Activated naive CD4-positive, alpha-beta T cell (primary cell): ENCODE measurements at places on chromosomes 1 and 21.

GRCh38 chr21:42308914-42309752, 6.1 kb downstream of the TFF3 start:
- DNase-seq = no peak

- no peak for DNase-seq
These were observed 257.3 kb upstream of the ADAMTS5 start for GRCh38 chr21:27224169-27224568.

DNA sequence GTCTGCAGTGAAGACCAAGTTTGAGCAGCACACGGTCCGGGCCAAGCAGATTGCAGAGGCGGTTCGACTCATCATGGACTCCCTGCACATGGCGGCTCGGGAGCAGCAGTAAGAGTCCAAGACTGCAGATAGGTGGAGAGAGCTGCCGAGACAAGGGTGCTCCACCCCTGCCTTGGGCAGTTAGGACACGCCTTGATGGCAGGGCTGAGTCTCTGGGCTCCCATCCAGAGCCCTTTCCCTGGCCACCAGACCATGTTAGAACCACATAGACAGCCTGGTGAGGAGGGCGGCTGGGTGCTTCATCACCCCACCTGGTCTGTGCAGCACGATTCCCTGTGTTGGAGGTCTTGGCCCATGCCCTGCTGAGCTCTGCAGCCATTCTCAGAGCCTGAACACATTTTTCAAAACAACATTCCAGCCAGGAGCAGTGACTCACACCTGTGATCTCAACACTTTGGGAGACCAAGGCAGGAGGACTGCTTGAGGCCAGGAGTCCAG, 17.3 kb upstream of the MIIP start:
- DNase-seq = no peak

DNA sequence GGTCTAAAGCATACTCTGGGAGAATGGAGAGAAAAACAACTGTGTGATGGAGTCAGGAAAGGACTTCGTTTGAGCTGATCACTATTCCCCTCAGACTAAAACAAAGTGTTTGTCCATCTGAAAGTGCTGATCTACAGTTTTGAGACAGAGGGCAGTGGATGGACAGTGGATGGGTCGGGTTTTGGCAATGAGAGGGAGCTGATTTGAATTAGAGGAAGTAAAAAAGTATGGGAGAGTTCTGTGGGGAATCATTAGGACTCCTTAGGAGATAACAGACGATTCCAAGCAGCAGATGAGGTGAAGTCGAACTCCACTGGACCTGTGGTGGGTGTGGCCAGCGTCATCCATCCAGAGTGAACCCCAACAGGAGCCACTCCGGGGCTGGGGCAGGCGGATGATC, 62.3 kb downstream of the PTGS2 start:
- DNase-seq = no peak

DNA sequence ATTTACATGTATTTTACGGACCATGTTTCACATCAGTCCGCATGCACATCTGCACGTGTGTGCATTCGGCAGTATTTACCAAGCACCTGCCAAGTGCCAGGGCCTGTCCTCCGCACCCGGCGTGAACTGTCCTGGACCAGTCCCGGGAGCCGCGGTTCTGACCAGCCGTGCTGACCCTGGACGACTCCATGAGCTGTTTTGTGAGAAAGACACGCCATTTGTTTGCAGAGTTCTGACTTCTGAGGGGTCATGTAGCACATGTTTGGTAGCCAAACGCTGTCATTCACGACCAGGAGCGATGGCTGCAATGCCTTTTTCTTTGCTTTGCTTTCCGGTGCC, 3.3 kb upstream of the OLIG2 start:
- DNase-seq = no peak

DNA sequence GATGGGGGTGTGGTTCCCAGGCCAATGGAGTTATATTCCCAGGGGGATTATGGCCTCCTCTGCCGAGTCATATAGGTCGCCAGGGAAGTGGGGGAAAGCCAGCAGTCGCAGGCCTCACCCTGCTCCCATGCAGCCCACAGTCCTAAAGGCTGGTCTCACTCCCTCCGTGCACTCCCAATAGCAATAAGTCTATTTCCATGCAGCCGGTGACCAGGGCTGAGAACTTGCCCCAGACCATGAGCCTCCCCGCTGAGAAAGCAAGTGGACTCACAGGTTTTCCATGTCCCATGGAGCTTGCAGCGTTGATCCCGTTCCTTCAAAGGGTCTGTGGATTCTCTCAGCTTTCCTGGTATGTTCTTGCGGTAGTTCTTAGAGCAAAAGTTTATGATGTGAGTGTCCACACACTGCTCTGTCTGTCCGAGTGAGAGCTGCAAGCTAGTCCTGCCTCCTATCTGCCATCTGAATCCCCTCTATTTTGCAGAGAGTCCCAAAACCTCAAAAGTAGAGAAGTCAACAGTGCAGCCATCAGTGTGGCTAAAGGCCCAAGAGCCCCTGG, 81.7 kb upstream of the TMPRSS2 start:
- no peak for DNase-seq

DNA sequence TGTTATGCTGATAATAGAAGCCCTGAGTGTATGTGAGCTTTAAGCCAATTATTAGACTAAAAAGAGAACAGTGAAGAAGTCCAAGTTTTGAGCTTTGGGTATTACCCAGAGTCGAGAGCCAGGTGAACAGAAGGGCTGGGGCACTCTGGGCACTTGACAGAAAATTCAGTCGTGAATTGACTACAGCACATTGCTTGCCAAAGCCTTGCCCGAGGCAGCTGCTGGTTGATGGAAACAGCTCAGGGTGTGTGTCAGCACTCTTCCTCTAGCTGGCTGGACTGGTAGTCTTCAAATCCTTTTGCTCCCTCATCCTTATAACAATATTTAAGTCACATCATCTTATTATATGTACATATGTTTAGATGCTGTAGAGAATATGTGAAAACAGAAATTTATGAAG, 21.3 kb downstream of the PDE4B start:
- no peak for DNase-seq

- no peak for DNase-seq
These were observed 124.9 kb upstream of the TNFSF4 start for GRCh38 chr1:173332026-173332425.

- DNase-seq = no peak
These were observed 82.2 kb upstream of the BMP8A start for GRCh38 chr1:39409055-39409816.

GRCh38 chr1:190754666-190755065, 277.0 kb upstream of the BRINP3 start:
- DNase-seq = no peak

DNA sequence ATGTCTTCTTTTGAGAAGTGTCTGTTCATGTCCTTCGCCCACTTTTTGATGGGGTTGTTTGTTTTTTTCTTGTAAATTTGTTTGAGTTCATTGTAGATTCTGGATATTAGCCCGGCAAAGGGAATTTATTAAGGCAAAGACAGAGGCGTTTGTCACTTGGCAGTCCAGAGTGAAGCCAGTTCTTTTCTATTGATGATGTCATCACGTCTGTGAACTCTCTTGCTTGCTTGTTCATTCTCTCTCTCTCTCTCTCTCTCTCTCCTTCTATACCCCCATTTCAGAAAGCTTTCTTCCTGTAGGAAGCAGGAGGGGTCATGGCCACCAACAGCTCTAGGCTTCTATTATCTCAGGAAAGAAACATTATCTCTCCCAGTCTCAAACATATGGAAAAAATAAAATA, 291.3 kb downstream of the OMA1 start:
- DNase-seq = no peak

- no peak for DNase-seq
These were observed 5.4 kb downstream of the PNRC2 start for GRCh38 chr1:23964790-23965740.

GRCh38 chr21:31526040-31526439, 133.5 kb upstream of the SOD1 start:
- DNase-seq = no peak

GRCh38 chr1:52281518-52281917, 84.5 kb downstream of the CC2D1B start:
- no peak for DNase-seq

- DNase-seq = no peak
These were observed at the start of gene ELF3 for GRCh38 chr1:202010180-202011015. Gene ELF3 (plus strand): TSS chr1:202010587. CDS start chr1:202011137, 550 bp downstream.

DNA sequence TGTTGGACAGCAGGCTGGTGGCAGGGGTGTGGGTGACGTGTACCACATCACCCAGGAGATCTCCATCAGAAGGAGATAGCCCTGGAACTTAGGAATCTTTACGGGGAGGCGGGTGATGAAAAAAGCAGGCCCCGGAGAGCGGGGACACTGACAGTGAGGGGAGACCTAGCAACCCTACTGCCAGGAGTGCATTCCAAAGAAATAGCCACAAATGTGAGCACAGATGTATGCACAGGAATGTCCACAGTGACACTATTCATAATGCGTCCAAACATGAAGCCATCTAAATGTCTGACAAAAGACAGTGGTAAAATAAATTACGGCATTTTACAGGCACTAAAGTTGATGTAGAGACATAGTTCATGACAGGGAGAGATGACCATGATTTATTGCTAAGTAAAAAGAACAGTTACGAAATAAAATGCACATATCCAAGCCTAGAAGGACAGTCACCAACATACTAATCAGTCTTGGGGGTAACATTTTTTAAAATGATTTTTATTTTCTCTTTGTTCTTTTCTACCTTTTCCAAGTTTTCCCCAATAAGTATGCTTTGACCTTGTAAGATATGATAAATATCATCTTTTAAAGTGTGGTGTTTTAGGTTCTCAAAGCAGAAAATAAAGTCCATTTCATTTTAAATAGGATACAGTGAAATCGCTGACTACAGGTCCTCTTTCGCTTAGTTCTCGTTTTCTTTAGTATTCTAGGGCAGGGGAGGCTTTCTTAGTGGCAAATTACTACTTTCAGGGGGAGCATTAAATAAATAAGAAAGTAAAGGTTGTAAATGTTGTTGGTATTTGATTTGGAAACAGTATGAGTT, 21.3 kb downstream of the CD247 start:
- DNase-seq = no peak

GRCh38 chr1:89695847-89696246, 62.9 kb downstream of the LRRC8C start:
- DNase-seq = no peak

DNA sequence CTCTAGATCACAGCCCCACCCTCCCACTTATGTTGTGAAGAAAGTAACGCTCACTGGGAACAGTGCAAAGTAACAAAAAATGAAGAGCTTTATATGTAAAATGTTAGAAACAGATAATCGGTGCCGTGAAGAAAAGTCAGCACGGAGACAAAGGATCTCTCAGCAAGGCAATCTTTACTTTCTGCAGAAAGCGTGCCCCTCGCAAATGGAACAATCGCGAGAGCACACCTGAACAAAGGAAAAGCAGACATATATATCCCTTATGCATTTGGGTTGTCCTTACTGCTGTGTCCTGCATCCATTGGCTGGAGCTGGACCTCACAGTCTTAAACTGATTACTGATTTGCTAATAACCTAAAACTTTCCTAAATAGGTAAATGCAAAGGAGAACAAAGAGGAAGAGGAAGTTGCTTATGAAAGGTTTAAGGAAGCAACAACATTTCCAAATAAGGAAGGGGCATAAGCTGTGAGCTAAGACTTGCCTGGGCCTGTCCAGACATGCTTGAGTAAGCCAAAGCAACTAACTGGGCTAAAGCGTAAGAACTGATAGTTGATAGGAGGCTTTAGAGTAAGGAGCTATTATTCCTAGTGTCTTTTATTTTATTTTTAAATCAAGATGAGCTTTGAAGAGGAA, 89.7 kb downstream of the GTF2B start:
- no peak for DNase-seq

- DNase-seq = no peak
These were observed 237.1 kb downstream of the USH2A start for GRCh38 chr1:216186141-216186540.

- no peak for DNase-seq
These were observed 48.6 kb downstream of the MDM4 start for GRCh38 chr1:204564835-204565234.

GRCh38 chr1:159492575-159493323, 43.1 kb downstream of the OR10J5 start:
- DNase-seq = no peak

DNA sequence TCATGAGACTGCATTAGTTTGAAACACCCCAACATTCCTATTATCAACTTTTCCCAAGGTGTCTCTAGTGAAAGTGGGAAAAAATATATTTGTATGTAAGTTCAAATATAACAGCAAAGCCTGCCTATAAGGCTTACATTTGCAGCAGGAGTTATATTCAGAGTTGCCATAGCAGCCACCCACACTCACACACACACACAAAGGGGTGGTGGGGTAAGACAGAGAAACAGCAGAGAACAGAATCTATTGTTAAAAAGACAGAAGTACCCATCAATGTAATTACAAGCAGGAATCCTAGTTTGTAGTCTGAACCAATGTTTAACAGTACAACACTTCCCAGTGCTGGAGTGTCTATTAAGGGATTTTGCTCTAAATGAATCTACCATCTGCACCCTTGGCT, 55.0 kb downstream of the PLPPR5 start:
- DNase-seq = no peak

DNA sequence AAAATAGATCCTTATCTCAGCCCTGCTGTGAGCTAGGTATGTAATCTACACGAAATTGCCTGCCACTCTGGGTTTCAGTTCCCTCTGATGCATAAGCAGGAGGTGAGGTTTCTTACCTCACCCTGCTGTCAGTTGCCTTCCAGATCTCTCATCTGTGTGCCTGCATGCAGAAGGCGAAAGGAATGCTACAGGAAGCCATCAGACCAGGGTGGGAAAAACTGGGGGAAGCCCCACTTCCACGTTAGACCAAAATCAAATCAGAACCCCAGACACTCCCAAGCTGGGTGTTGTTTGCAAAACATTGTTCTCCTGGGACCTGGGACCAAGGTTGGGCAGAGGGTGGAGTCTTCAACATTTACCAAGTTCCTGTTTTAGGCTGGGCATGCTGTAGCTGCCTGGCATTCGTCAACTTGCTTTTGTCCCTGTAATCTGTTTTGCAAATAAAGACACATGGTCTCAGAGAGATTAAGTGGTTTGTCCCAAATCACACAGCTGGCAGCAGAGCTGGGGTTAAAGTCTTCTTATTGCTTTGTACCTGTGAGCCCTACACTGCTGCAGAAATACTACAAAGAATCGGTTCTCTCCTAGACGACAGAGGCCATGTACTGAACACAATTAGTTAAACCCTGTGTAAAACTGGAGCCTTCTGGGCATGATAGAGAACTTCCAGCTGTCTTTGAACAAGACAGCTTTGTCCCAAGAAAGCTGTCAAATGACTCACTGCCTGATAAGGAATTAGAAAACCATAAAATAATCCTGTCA, 389.7 kb upstream of the RUNX1 start:
- no peak for DNase-seq

GRCh38 chr1:6904476-6905170, 119.4 kb downstream of the CAMTA1 start:
- no peak for DNase-seq
